Panc1 (cell line): ENCODE measurements at places on chromosomes 16 and 17. TPM values are rescaled to one million over a fixed set of nuclear protein-coding genes. Genes with fewer than 3 reads are reported as not detected.

- no peak for DNase-seq
Observed at GRCh38 chr16:49709057-49709456, 146.9 kb downstream of the ZNF423 start.

DNA sequence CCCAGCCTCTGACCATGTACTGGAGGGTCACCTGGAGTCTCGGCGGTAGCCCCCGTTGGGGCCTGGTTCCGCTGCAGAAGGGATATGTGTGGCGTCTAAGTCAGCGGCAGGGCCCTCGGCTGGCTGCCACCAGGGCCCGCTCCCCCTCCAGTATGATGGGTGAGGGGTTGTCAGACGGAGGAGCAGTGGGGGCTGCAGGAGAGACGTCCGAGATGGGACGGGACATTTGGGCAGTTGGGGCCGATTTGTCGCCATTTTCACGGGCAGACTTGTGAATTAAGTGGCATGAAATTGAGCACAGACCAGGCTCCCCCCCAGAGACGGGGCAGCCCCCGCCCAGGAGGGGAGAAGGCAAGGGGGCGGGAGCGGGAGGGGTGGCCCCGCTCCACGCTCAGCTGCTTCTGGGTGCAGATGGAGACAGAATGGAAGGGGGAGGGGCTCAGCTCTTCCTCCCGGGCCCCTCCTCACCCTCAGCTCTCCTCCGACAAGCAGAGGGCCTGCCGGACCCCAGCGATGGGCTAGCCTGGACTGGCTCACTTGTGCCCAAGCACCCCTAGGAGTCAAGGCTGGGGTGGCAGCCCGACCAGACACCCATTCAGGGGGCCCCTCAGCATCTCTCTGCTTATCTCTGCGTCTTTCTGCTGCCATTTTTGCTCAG, 52.7 kb upstream of the LHX1 start:
- DNase-seq, result no peak

- no peak for DNase-seq
Observed at GRCh38 chr17:633133-633532, 81.5 kb downstream of the VPS53 start.

DNA sequence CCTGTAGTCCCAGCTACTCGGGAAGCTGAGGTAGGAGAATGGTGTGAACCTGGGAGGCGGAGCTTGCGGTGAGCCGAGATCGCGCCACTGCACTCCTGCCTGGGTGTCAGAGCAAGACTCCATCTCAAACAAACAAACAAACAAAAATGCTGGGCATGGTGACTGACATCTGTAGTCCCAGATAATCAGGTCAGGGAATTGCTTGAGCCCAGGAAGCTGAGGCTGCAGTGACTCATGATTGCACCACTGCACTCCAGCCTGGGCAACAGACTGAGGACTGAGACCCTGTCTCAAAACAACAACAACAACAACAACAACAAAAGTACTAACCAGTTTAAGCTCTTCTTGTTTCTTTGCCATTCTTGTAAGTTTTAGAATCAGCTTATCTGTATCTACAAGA, 383.0 kb upstream of the PMFBP1 start:
- no peak for DNase-seq

DNA sequence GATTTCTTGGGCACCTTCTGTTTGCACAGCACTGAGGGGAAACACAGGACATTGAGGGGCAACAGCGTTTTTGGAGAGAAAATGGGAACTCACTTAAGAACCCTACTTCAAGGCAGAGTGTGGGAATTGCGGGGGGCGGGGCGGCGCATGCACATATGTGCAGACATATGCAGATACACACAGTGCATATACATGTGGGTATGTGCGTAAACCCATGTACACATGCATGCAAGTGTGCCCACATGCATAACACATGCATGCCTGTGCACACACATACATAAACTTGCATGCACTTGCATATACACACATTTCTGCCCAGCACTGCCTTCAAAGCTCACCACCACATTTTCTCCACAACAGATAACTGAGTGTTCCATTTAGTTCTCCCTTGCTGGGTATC, 32.4 kb downstream of the NLRC5 start:
- DNase-seq, result no peak

DNA sequence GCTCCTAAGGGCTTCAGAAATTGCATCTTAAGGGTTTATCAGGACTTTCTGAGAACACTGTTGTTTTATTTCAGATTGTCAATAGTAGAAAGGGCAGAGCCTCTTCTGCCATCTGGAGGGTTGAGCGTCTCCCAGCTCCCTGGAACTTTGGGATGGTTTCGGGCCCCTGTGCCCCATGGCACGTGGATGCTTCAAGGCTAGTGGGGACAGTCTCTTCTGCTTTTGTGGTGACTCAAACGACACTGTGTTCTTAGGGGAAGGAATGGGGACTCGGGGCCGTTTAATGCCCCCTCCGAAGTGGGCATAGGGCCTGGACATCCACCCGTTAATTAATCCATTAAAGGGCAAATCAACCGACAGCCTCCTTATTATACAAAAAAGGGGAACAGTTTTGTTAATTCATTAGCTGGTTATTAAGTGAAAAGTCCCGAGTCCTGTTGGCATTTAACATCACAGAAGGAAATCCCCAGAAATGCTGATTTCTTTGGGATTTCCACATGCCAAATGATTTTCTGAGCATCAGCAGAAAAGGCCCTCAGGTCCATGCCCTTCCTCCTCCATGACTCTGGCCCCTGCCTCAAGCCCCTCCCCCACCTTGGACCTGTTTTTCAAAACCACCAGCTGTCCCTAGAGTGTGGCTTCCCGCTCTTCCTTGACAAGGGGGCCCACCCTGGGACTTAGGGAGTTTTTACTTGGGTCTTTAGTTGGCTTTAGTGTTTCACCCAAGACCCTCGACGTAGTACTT, 68.7 kb downstream of the ARSG start:
- no peak for DNase-seq

The BTBD17 gene
- total RNA-seq, result not detected

- DNase-seq, result no peak
Observed at GRCh38 chr17:47257651-47258339, 4.2 kb downstream of the ITGB3 start.

GRCh38 chr16:74766729-74767128, 7.9 kb downstream of the FA2H start:
- DNase-seq, result no peak

GRCh38 chr17:79520167-79521165, 90.4 kb downstream of the RBFOX3 start:
- DNase-seq, result no peak

The PHOSPHO1 gene
- total RNA-seq, result 0.54 TPM

DNA sequence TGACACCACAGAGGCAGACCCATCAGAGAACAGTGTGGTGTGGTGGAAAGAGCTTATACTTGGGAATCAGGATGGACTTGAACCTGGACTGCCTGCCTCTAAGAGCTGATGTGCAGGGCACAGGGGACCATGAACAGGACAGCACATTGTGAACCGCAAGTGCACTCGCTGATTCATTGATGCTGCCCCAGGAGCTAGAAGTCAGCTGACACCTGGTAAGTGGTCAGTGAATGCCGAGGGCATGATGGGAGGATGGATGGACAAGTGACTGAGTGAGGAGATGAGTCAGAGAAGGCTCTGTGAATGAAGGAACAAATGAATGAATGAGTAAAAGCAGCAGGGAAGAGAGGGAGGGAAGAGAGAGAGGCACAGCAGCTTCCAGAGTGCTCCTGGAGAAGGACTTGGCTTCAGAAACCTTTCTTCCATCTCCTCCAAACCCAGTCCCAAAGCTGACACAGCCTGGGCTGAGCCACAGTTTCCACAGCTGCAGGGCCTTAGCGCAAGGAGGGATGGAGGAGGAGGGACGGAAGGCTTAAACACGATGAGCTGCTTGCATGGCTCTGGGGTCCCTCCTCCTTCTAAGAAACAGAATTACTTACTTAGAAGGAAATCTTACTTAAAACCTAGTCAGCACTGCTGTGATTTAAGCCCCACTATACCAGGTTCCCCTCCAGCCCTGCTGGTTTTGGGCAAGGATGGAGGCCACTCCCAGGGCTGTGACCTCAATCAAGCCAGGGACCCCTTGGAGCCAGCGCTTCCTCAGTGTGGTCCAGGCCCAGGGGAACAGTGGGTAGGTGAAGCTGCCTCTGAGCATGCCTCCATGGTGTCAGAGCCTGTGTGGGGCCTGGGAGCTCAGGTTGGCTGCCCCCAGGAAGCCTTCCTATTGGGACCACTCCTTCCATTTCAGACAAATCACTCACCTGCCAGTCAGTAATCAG, 184.6 kb downstream of the TMEM132E start:
- DNase-seq, result peak; percentile 5

GRCh38 chr17:9247401-9247938, 226.2 kb downstream of the NTN1 start:
- DNase-seq, result no peak

DNA sequence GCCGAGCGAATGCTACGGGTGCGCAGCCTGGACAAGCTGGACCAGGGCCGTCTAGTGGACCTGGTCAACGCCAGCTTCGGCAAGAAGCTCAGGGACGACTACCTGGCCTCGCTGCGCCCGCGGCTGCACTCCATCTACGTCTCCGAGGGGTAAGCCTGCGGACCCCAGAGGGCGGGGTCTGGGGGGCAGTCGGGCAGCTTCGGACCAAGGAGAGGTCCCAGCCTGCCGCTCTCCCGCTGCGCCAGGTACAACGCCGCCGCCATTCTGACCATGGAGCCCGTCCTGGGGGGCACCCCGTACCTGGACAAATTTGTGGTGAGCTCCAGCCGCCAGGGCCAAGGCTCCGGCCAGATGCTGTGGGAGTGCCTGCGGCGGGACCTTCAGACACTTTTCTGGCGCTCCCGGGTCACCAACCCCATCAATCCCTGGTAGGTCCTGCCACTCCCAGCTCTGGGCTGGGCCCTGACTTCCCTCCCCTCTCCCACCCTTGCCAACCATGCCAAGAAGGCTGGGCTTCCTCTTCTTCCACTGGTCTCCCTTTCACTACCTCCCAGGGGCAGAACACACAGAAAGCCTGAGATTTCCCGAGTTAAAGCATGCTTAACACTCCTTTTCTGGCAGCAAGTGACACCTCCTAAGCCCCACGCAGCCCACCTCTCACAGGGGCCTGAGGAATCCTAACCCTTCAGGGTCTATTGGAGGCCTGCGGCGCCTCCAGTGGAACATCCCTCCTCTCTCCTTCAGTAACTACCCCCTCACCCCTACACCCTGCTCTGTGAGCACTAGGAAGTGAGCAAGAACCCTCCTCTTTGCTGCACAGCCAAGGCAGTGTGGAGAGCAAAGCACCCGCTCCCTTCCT, 3.2 kb downstream of the NAGS start:
- no peak for DNase-seq

GRCh38 chr16:48565752-48566151, 44.2 kb downstream of the N4BP1 start:
- no peak for DNase-seq

The MPG gene
- total RNA-seq, result 85.7 TPM

DNA sequence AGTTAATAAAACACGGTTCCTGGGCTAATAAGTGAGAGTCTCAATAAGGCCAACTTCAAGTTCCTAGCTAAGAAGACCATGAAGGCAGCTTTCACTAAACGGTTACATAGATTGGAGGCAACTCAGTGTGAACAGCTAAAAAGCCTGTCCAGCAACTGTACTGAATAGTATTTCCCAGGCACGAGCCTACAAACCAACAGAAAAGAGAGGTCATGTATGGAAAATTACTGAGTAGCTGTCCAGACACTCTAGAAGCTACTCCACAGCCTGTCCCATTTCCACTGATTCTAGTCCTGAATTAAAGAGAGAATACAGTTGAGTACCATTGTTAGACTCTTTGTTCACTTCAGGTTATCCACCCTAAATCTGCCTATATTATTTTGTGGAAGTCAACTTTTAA, 36.5 kb upstream of the C17orf78 start:
- DNase-seq, result no peak

The XAF1 gene
- 3.5 TPM for total RNA-seq

DNA sequence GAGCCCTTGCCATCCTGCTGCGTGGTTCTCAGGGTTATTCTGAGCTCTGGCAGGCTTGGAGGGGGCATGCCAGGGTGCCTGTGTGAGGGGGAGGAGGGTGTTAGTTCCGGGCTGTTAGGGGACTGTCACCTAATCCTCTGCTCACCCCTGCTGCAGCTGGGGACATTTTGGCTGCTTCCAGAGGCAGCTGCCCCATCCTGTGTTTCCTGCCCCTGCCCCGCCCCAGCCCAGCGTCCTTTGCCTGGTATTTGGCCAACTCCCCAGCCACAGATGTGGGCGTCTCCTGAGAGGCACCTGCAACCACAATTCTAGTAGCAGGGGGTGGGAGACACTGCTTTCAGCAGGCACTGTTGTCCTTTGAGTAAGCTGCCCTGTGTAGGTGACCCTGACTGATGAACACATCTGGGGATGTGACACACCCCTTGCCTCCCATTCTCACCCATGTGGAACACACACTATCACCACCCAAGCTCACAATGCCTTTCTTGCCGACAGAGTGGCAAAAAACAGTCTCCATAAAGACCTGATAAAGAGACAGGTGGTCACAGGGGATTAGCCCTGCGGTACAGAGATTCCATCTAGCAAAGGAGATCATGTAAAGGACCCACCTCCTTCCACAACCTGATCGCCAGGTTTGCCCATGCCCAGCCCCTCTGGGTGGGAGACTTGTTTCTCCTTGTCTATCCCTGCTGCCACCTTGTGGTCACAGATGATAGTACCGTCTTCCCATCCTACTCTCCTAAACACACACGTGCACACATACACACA, at the start of gene CHRNE:
Gene CHRNE, minus strand, starts transcription at position 48 of the 768 bp plus-strand sequence. Its CDS starts 35 bp downstream, at position 13.
- DNase-seq, result peak; percentile 71

DNA sequence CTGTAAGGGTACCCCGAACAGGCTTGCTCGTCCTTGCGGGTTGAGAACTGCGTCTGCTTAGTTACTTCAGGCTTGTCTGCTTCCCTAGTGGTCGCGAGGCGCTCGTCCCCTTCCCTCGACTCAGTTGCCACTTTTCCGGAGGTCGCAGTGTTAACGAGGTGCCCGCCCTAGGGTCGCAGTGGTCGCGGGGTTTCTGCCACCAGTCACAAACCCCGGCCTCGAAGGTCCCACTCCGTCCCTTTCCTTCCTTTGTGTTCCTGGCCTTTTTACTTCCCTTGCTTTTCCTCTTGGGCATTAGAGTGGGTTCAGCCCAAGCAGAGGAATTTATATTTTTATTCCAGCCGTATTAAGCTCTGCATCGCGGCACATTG, 299 bp downstream of the NUP85 start:
- DNase-seq, result no peak
